ENCODE measurements at places on chromosomes 1 and 21.

DNA sequence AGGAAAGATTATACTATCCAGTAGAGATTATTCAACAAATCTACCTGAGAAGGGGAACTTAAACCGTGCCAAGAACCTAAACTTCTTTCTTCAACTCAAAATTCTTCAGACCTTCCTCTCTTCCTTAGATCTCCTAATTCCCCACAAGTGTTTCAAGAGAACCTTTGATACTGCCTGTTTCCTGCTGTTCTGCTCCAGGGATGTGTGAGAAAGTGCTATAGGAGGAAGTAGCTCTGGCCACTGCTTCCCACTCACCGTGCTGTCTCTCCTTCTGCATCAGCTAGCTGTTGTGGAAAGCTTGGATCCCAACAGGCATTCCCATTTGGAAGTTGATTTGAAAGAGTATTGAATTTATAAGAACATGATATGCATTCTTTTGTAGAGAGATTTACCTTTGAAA is 4.5 kb upstream of the NOS1AP start:
- no peak for DNase-seq

DNA sequence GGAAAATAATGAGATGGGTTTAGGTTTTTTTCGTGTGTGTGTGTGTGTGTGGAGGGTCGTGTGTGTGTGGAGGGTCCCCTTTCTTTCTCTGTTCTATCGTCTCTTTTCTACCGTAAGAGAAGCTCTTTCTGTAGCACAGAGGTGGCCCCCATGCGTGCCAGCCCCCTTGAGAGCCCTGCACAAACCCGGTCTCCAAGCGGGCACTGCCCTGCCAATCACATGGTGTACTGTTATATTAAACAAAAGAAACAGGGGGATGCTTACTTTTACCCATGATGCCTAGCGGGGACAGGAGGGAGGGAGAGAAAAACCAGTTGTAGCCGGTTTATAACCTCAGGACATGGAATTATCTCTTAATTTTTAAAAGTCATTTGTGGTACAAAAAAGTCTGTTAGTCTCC is 41.0 kb downstream of the GATAD2B start:
- no peak for DNase-seq

GRCh38 chr1:219085988-219086387 is 87.7 kb upstream of the LYPLAL1 start:
- no peak for DNase-seq

DNA sequence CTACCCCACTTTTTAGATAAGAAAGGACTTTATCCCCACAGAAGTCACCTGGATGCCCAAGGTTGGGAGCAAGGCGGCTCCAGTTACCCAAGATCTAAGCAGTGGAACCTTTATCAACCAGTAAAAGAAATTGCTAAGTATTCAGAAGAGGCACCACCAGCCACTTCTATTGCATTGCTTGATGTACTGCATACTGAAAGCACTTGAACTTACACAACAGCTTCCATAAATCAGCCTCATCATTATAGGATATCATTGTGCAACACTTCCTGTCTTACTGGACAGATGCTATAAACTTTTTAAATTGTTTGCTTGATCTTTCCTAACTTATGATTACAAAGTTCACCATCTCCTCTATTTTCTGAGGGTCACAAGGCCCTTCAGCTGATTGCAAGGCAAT is 642.7 kb upstream of the CXADR start:
- DNase-seq = no peak

DNA sequence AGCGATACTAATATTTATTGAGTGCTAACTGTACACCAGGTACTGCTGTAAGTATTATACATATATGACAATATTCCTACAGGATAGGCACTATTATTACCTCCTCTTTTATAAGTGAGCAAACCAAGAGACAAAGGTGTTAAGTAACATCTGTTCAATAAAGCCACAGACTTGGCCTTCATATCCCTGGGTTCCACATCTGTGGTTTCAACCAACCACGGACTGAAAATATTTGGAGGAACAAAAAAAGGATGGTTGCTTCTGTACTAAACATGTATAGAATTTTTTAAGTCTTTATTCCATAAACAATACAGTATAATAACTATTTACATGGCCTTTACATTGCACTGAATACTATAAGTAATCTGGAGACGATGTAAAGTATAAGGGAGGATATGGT is 95.1 kb downstream of the RERE start:
- peak; percentile 42 for DNase-seq
